T-cell (primary cell): ENCODE measurements at places on chromosomes 3 and 15. TPM values are rescaled to one million over a fixed set of nuclear protein-coding genes. Genes with fewer than 3 reads are reported as not detected.

DNA sequence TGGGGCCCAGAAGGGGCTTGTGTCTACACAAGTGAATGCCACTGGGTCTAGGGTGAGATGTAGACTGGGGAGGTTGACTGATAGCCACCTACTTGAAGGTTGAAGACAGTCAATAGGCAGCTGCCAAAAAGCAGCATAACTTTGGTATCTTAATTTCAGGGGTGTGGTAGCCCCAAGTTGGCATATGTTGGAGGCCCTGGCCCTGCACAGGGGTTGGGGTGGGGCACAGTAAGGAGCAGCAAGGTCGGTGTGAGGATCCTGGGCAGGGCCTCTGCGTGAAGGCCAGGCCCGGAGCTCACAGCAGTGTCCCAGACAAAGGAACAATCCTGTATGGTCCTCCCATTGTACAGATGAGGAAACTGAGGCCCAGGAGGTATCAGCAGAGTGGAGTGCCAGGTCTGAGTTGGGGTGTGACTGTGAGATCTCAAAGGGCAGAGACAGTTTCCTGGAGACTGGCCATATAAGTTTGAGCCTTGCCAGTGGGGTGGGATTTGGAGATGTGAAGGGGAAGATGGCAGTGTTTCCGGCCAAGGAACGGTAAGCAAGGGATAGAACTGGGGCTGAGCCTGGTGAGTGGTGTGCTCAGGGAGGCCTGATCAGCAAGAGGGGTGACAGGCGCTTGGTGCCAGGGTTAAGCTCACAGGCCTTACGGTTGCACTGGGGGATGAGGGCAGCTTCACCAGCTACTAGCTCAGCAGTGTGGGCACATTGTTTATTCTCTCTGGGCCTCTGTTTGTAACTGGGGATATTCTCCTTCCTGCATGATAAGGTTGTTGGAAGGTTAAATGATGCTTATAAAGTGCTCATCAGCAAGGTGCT, 1.7 kb downstream of the KLHL40 start:
- no peak overlapping the region for H3K27ac ChIP-seq
- H3K27me3 ChIP-seq, result peaks cover 43% of the 10 kb centered on the region
- no peak for DNase-seq
- H3K4me3 ChIP-seq, result no peak overlapping the region
- H3K4me1 ChIP-seq, result peaks cover 4% of the 10 kb centered on the region

HPS3 gene
- total RNA-seq, result 20.8 TPM

TF gene
- total RNA-seq, result 1.5 TPM

- no peak overlapping the region for H3K27ac ChIP-seq
- H3K4me1 ChIP-seq, result no peaks in the 10 kb centered on the region
- no peaks in the 10 kb centered on the region for H3K36me3 ChIP-seq
- no peak for DNase-seq
- H3K4me3 ChIP-seq, result no peak overlapping the region
- H3K27me3 ChIP-seq, result no peaks in the 10 kb centered on the region
Observed at GRCh38 chr15:74754593-74755215, 6.1 kb downstream of the CYP1A2 start.

- H3K27ac ChIP-seq, result no peak overlapping the region
- no peak for DNase-seq
- H3K4me3 ChIP-seq, result no peak overlapping the region
- no peaks in the 10 kb centered on the region for H3K36me3 ChIP-seq
- peaks cover 32% of the 10 kb centered on the region for H3K27me3 ChIP-seq
Observed at GRCh38 chr3:125214738-125215137, 2.2 kb upstream of the SLC12A8 start.

- no peak overlapping the region for H3K4me3 ChIP-seq
- DNase-seq, result no peak
- no peaks in the 10 kb centered on the region for H3K4me1 ChIP-seq
- H3K27me3 ChIP-seq, result peaks cover 2% of the 10 kb centered on the region
- no peaks in the 10 kb centered on the region for H3K36me3 ChIP-seq
Observed at GRCh38 chr15:95567686-95568085, 762.8 kb upstream of the NR2F2 start.

GRCh38 chr15:42065033-42065432, 29.3 kb downstream of the PLA2G4D start:
- H3K4me3 ChIP-seq, result no peak overlapping the region
- H3K36me3 ChIP-seq, result no peaks in the 10 kb centered on the region
- H3K27me3 ChIP-seq, result peaks cover 46% of the 10 kb centered on the region

DNA sequence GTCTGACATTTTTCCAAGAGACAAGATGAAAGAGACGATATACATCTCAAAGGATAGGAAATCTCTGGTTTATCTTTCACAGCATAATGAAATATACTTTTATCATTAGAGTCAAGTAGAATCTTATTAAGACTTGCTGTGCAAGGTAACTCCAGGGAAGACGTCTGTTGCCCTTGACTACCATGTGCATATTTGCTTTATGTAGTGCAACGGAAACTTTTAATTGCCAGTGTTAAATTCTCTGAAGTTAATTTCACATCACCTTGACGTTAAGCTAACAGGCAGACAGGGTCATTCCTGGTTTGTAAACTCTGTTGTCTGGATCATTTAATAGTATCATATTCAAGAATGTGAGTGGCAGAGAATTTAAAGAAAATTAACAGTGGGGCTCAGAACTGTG, 82.8 kb downstream of the LRTM1 start:
- no peaks in the 10 kb centered on the region for H3K4me1 ChIP-seq
- no peak for DNase-seq
- H3K4me3 ChIP-seq, result no peak overlapping the region
- H3K27ac ChIP-seq, result no peak overlapping the region
- H3K27me3 ChIP-seq, result peaks cover 2% of the 10 kb centered on the region

- no peak overlapping the region for H3K4me3 ChIP-seq
- H3K36me3 ChIP-seq, result no peaks in the 10 kb centered on the region
- H3K27me3 ChIP-seq, result no peaks in the 10 kb centered on the region
- H3K4me1 ChIP-seq, result no peaks in the 10 kb centered on the region
- no peak for DNase-seq
Observed at GRCh38 chr3:114427285-114428043, 133.6 kb downstream of the TIGIT start.

DNA sequence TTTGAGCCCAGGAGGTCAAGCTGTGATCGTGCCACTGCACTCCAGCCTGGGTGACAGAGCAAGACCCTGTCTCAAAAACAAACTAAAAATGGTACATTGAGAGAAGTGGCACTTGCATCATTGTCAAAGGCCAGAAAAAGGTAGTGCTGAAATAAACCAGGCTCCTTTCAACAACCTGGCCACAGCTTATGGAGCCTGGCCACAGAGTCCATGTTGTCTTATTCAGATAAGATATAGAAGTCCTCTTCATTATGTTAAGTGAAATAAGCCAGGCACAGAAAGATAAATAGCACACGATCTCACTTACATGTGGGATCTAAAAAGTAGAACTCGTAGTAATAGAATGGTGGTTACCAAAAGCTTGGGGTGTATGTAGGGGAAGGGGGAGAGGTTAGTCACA, 34.8 kb downstream of the EMC4 start:
- H3K4me1 ChIP-seq, result no peaks in the 10 kb centered on the region
- peaks cover 23% of the 10 kb centered on the region for H3K36me3 ChIP-seq
- DNase-seq, result no peak

DNA sequence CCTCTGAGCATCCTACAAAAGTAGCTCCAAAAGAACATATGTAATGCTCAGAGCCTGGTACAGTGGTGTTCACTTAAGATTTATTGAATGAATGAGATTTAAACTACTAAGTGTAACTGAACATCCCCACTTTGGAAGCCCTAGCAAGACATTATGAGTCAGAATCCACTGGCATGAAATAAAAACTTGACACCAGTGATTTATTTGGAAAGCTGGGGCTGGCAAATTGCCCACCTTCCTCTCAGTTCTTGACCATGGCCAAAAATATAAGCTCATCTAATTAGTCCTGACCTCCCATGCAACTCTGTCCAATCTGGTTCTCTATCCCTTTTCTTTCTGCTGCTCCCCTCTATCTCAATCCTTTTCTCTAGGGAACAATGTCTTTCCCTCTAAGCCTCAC, 418.0 kb downstream of the PLCL2 start:
- H3K36me3 ChIP-seq, result no peaks in the 10 kb centered on the region
- no peaks in the 10 kb centered on the region for H3K27me3 ChIP-seq
- no peak overlapping the region for H3K4me3 ChIP-seq
- no peak overlapping the region for H3K27ac ChIP-seq
- H3K4me1 ChIP-seq, result peaks cover 6% of the 10 kb centered on the region

DNA sequence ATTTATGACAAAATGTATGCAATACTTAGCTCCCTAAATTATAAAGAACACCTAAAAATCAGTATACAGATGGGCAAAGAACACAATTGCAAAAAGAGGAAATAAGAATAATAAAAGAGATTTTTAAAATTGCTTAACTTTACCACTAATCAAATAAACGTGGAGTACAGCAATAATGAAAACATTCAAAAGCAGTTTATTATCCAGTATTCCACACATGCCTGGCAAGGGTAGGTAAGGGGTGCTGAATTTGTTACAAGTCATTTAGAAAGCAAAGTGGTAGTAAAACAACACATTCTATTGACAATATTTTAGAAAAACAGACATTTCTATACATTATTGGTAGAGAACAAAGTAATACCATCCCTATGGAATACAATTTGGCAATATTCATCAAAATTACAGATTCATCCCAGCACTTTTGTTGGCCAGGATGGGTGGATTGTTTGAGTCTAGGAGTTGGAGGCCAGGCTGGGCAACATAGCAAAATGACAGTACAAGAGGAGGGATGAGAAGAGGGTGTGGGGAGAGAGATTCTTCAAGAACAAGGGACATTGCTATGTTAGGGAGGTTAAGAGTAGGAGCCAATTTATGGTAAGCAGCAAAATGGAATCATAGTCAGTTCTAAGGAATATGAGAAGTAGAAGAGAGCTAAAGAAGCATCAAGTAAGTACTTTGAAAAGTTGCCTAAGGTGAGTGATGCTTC, 3.7 kb upstream of the ACKR4 start:
- H3K4me1 ChIP-seq, result no peaks in the 10 kb centered on the region
- H3K27ac ChIP-seq, result no peak overlapping the region
- H3K4me3 ChIP-seq, result no peak overlapping the region
- H3K27me3 ChIP-seq, result no peaks in the 10 kb centered on the region
- H3K36me3 ChIP-seq, result peaks cover 15% of the 10 kb centered on the region
- no peak for DNase-seq

CHRNA3 gene
- total RNA-seq, result not detected

DNA sequence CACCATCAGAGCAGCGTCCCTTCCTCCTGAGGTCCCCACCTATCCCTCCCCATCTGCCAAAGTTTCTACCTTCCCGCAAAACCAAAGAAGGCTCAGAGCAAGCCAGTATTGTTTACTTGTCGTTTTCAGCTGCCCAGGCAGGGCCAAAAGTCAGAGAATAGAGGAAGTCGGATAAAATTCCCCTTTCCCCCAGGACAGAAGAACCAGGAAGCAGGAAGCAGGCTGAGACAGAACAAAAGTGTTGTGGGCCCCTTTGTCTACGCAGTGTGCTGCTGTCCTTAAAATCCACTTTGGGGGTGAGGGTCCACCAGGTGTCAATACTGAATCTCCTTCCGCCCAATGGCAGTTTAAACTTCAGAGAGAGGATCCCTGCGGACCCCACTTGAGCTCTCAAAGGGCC, 18.5 kb upstream of the RPL32 start:
- no peak for DNase-seq
- no peaks in the 10 kb centered on the region for H3K36me3 ChIP-seq
- peaks cover 24% of the 10 kb centered on the region for H3K27me3 ChIP-seq
- no peak overlapping the region for H3K4me3 ChIP-seq

- no peaks in the 10 kb centered on the region for H3K27me3 ChIP-seq
- no peak overlapping the region for H3K4me3 ChIP-seq
- H3K36me3 ChIP-seq, result no peaks in the 10 kb centered on the region
- H3K4me1 ChIP-seq, result no peaks in the 10 kb centered on the region
- no peak overlapping the region for H3K27ac ChIP-seq
Observed at GRCh38 chr15:28182216-28182615, 83.1 kb upstream of the OCA2 start.

GNAI2 gene
- total RNA-seq, result 313 TPM

DNA sequence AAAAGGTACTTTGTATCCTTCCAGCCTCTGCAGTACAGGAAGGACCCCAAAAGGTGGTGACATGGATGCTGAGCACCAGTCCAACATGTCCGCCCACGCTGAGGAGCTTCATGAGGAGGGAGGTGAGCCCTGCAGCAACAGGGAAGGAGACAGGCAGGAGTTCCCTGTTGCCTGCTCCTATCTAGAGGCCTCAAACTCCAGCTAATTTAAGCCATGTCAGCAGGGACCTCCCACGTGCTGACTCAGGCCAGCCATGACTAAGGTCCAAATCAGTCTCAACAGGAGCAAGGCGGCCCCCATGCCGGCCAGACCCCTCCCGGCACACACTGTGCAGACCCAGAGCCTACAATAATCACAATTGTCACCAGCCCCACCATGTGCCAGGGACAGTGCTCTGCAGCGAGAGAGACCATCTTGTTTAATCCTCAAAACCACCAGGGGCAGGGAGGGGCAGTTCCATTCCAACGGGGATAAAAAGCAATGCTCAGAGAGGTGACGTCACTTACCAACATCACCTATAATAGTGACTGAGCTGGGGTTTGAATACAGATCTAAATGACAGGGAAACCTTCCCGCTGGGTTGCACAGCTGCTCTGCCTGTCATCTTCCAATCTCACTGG, 54.5 kb upstream of the GATA2 start:
- DNase-seq, result no peak
- no peaks in the 10 kb centered on the region for H3K4me1 ChIP-seq
- H3K27me3 ChIP-seq, result peaks cover 41% of the 10 kb centered on the region
- H3K4me3 ChIP-seq, result no peak overlapping the region

SKOR1 gene
- total RNA-seq, result 2.7 TPM

DNA sequence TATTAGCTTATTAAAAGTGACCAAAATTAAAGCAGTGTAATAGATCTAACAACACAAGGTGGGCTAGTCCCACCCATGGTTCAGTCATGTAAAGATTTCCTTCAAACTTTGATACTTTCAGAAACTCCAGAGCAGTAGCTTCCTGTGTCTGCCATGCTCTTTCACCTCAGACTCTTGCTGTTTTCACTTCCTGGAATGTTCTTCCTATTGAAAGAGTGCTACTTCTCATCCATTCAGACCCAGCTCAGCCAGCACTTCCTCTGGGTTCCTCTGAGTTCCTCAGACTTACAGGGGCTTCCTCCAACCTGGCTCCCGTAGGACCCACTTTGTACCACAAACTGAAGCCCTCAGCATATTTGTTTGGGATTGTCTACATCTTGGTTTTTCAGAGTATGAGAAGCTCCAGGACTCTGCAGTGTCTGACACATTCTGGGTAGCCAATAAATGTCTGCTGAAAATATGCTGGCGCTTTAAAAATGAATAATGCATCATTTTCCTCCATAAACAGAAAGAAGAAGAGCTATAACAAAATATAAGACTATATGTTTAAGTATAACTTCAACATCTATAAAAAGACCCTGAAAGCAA, 18.0 kb downstream of the NCEH1 start:
- no peak overlapping the region for H3K27ac ChIP-seq
- H3K27me3 ChIP-seq, result no peaks in the 10 kb centered on the region
- DNase-seq, result no peak
- H3K4me3 ChIP-seq, result no peak overlapping the region
- no peaks in the 10 kb centered on the region for H3K36me3 ChIP-seq
- no peaks in the 10 kb centered on the region for H3K4me1 ChIP-seq

- H3K36me3 ChIP-seq, result no peaks in the 10 kb centered on the region
- no peaks in the 10 kb centered on the region for H3K4me1 ChIP-seq
- peaks cover 3% of the 10 kb centered on the region for H3K27me3 ChIP-seq
- H3K27ac ChIP-seq, result no peak overlapping the region
- DNase-seq, result no peak
Observed at GRCh38 chr3:137174514-137174913, 216.7 kb downstream of the IL20RB start.
